ENCODE measurements at places on chromosomes 6 and 20.

DNA sequence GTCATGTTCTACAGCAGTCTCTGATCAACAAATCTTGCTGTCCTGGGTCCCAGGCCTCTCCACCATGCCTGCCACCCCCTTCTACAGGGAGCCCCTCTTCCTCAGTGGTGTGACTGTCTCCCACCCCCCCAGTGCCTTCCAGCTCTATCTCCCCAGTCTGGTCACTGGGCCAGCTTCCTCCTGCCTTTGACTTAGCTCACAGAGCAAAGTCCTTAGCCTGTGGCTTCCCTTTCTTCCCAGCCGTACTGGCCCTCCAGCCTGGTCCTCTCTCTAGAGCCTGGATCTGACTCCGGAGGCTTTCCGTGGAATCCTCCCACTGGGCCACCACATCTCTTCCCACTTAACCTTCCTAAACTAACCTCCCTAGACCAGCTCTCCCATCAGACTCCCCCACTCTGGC lies 17.0 kb downstream of the MAPK13 start:
- DNase-seq: no peak

DNA sequence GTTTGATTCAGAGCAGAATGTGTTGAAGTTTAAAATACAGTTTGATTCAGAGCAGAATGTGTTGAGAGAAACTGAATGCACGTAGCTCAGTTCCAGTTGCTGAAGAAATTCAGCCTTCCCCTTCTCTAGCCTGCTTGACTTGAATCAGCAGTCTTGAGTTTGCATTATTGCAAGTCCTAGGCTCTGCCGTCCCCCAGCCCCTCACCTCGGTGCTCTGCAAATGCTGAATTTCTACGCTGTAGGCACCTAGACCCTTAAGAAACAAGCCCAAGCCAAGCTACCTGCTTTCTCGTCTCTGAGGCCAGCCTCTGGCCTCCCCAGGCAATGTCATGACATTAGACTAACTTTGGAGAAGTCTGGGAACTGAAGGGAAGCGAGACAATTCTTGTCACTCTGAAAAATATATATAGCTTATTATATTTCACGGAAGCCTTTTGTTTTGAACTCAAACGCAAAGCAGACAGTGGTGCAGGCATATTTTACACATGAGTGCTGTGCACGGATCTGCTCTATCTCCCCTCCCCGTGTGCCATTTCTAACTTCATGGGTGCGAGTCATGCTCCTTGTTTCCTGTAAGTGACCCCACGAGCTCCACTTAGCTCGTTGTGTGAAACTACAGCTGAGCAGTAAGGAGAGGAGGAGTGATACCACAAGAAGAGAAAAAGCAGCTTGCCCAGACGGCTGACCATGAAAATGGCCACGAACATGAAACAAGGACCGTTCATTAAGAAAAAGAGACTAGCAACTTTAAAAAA lies 71.4 kb upstream of the DUSP22 start:
- no peak for DNase-seq

DNA sequence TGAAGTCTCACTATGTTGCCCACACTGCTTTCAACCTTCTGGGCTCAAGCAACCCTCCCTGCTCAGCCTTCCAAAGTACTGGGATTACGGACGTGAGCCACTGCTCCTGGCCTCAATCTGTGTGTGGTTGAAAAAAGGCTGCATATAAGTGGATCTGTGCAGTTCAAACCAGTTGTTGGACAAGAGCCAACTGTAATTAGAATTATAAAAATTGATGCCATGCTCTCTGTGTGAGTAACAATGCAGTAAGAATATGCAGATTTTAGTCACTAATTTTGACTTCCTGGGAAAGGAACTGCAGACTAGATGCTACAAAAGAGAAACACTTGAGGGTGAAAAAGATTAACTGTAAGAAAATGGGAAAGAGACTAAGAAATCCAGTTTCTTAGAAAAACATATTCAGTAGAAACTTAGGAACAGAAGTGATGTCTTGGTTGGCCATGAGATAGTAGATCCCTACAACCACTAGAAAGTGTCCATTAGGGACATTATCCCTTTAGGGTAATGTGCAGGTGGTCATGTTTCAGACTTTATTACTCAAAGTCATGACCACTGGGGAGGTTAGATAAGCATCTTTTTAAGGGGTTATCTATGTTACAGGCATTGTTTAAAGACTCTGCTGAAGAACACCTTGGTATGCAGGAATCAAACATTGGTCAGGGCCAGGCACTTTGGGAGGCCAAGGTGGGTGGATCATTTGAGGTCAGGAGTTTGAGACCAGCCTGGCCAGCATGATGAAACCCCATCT lies 26.3 kb downstream of the ITCH start:
- no peak for DNase-seq

DNA sequence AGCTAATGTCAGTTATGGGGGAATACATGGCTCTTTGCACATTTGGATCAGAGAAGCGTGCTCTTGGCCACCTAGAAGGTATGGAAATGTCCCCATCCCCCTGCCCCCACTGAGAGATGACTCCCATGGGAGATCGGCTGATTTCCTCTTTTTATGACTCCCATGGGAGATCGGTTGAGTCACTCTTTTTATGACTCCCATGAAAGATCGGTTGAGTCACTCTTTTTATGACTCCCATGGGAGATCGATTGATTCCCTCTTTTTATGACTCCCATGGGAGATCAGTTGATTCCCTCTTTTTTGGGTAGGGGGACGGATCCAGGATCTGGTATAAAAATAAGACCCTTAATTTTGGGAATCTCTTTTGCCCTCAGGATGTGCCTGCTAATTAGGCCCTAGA lies 10.3 kb upstream of the TAAR9 start:
- DNase-seq: peak; percentile 9

DNA sequence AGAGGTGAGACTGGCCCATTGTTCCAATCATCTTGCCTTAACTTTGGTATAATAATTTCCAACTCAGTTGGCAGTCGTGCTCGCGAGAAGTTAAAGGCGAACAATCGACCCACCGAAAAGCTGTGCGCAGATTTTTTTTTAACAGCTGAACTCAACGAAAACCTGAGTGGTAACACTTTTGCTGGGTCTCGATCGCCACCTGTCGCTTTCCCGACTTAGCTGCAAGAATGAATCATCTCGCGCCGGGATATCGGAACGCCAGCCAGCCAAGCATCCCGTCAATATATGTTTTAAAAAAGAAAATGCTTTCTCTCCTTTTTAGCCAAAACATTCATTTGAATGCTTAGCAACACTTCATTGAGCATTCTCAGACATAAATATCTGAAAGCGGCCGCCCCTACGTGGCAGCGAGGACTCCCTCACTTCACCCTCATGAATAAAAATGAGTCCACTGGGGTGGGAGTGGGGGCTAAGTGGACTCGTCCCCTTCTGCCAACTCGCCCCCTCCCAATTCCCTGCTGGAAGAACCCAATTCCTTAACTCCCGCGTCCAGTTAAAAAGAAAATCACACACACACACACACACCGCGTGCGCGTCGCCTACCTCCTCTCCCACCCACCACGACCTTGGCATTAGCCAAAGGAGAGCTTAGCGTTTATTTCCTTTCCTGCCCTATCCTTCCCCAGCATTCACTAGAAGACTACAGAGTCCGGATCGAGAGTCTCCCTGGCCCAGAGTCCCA lies 1.5 kb downstream of the COL12A1 start:
- peak; percentile 61 for DNase-seq

DNA sequence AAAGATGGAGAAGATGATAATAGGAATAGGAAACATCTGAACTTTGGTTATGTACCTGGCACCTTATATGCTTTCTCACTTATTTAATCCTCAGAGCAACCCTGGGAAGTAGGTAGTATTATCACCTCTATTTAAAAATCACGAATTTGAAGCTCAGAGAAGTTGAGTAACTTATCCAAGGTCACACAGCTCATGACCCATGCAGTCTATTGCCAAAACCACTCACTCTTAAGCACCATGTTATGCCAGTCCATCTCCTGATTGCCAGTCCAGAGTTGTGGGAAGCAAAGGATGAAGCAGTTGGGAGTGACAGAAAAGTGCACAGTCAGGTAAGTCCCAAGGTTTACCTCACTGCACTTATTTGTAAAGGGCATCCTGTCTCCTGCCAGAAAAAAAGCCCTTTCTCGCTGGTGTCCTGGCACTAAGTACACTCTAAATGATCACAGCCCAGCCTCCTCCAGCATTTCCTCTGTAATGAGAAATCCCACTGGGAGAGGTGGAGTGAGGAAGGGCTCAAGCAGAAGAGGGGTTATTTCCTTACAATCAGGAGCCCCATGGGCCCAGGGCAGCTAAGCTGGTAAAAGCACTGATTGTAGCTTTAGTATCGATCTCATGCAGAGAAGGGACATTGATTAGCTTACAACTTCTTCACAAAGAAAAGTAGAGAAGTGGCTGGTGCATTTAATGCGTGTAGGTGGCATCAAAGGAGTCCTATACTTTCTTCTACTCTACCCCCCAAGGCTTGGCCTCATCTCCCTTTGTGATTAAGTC lies 21.3 kb upstream of the SCGN start:
- DNase-seq: no peak

DNA sequence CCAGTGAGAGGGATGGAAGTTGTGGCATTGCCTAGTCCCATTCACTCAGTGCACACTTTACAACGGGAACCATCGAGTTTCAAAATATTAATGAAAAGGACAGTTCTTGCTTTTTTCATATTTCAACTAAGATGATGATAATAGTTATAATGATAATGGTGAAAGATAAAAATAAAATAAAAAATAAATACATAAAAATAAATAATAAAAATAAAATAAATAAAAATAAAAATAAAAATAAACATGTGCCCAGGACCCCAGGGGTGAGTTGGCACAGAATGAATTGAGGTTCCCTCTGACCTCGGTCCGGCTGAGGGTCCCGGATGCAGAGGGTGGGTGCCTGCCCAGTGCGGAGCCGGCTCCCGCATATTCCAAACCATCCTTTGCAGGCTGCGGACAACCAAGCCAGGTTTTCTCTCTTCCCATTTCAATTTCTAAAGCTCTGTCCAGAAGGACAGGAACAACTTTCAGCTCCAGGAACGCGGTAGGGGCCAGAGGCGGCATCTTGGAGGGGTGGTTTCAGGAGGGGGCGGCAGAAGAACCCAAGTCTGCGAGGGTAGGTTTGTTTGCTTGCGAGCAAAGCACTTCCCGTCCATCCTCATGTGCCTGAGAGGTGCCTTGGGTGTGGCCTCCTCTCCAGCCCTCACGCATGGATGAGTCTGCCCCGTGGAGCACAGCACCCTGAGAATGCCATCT lies 236.8 kb downstream of the DLL1 start:
- no peak for DNase-seq

- DNase-seq: no peak
Observed at GRCh38 chr6:117506907-117507306, 24.4 kb downstream of the DCBLD1 start.

GRCh38 chr6:124090491-124090890 lies 286.8 kb downstream of the NKAIN2 start:
- DNase-seq: no peak

DNA sequence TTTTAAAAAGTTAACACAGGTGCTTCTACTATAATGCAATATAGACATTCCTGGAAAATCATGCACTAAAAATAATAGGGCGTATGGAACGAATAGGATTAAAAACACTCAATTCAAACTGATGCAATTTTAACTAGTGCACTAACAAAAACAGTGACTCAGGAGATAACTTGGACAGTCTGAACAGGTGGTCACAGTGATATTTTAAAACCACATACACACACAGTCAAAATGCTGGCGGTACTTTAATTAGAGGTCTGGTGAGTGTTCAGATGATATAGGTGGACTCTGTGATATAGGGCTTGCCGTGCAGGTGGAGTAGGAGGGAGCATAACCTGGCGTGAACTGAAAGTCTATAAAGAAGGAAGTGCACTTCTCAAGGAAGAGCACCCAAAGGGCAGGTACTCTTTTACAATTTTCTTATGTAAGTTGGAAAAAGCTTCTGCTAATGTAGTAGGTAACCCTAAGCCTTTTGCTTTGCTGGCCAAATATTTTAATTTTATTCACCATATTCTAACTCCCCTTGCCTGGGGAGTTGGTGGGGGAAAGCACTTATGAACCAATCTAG lies 41.9 kb upstream of the PLN start:
- no peak for DNase-seq

GRCh38 chr20:54139188-54139587 lies 34.6 kb downstream of the CYP24A1 start:
- DNase-seq: no peak

- DNase-seq: no peak
Observed at GRCh38 chr6:158868122-158868480, 48.9 kb upstream of the EZR start.

DNA sequence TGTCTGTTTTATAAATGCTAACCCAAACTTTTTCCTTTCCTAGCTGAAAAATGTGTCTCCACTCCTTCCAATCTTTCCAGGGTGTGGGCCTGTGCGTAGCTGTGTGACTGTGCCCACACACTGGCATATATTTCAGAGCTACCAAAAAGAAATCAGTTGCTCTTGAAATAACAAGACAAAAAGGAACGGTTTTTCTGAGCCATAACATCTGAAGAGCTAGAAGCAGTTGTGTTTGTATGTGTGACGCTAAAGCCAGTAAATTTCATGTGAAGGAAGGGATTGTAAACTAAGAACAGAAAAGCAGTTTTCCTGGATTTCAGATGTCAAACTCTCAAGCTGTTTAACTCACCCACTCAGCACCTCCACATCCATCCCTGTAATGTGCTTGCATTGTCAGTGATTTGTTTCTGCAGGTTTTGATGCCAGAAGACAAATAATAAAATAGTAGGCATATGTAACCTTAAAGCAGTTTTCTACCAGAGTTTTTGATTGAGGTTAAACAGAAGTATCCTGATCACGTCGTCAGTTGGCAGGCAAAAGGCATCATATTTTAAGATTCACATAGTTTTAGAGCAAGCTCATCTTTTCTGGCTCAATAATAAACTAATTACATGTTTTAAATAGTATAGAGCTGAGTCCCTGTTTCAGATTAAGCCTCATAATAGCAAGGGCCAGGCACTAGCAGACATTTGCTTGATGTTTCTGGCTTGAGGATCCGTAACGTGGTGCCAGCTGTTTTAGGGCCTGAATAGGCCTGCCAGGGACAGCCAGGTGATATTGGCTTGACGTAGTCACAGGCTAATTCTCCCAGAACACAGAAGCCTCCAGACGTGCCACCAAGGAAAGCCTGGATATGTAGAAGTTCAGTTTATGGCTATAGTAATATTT lies 90.9 kb downstream of the FOXO3 start:
- DNase-seq: no peak

- peak; percentile 91 for DNase-seq
Observed at GRCh38 chr6:26556263-26557070, 18.3 kb downstream of the HMGN4 start.

GRCh38 chr20:16279320-16279719 lies 293.9 kb downstream of the KIF16B start:
- no peak for DNase-seq

All from Caki2 (cell line).